ENCODE measurements at places on chromosomes 1 and 21.

DNA sequence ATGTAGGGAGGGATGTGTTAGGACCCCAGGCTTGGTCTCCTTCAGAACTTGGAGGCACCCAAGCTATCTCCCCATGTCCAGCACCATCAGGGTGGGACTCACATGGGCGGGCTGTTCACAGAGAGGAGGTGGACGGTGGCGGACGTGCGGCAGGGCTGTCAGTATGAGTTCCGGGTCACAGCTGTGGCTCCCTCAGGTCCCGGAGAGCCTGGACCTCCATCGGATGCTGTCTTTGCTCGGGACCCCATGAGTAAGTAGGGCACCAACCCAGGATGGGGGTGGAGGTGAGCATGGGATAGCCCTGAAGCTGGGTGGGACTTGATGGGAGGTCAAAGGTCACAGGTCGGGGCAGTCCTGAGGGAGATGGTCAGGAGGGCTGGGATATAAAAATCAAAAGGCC, 27.8 kb downstream of the IGFN1 start:
- DNase-seq = no peak

- no peak for DNase-seq
Measured at GRCh38 chr1:54016343-54017282, 1.4 kb downstream of the LDLRAD1 start.

DNA sequence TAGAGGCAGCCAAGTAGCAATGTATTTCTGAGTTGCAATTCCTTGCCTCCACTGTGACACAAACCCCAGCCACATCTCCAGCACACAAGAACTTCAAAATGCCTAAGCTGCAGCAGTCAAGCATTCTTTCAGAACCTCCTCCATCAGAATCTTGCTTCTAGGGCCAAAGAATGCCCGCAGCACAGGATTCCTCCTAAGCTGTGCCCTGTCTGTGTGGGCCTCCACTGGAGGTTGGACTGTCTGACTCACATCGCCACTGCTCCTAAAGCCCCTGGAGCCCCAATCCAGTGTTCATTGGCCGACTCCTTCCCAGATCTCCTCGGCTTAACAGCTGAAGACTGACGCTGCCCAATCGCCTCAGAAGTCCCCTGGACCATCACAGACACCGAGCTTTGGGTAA, 43.2 kb upstream of the SERTAD4 start:
- no peak for DNase-seq

GRCh38 chr1:214101246-214101645, 113.5 kb downstream of the PROX1 start:
- DNase-seq = no peak

- peak; percentile 28 for DNase-seq
Measured at GRCh38 chr1:76330991-76331603, 256.6 kb downstream of the ST6GALNAC3 start.

DNA sequence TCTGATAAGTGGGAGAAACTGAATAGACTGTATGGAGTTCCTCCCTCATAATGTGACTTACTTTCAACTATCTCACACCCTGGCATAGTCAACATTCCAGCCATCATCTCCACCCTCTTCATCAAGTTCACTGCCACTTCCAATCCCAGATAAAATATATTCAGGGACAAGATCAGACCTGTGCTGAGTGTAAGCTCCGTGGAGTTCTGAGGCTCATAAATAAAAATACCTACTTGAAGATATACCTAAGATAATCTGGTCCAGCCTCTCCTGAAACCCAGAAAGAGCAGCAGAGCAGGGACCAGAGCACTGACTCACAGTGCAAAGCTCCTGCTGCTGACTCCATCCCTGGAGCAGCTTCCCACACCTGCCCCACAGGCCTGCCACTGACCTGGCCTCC, 1.7 kb upstream of the LCE7A start:
- DNase-seq = no peak

- DNase-seq = peak; percentile 22
Measured at GRCh38 chr1:231590453-231591198, 36.0 kb upstream of the DISC1 start.

DNA sequence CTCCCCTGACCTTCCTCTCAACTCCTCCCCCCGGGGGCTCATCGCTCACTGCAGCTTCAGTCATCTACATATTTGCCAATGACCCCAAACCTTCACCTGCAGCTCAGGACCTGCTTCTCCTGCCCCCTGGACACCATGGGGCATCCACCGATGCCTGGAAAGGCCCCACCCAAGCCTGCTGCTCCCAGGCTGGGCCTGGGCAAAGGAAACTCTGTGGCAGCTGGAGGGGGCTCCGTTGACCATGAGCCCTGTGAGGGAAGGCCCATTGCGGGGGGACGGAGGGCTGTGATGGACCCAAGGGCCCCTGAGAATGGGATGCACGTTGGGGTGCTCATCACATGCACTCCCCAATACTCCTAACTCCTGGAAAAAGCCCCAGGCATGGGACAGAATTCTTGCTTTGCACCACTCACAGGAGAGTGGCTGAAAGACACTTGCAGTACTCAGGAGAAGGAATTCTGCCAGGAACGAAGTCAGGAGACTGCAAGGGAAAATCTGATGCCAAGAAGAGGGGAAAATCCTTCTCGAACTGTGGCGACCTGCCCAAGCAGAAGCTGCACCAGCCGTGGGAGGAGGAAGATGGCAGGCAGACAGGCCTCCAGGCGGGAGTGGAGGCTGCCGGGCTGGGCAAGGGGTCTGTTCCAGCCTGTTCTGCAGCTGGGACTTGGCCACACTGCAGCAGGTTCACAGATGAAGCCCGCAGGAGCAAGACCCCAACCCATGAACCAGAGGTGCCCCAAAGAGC, 18.4 kb downstream of the MATN1 start:
- no peak for DNase-seq

DNA sequence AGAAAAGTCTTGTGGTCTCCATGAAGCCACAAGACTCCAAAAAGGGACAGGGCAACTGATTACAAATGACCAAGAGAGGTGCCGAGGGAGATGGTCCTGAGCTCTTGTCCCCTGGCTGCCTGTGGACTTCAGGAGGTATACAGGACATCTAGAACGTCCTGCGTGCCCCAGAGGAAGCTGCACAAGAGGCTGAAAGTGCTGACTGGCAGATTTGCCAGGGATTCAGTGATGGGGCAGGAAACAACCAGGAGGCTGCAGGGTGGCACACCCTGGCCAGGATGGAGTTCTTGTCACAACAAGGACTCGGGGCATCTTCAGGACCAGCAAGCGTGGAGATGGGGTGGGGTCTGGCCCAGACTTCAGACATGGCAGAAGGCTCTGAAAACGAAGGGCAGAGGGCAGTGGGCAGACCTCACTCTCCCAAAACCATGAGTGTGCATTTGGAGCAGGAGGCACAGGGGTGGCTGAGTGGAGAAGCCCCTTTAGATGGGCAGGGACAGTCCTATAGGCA, 13.4 kb upstream of the PKP1 start:
- no peak for DNase-seq

DNA sequence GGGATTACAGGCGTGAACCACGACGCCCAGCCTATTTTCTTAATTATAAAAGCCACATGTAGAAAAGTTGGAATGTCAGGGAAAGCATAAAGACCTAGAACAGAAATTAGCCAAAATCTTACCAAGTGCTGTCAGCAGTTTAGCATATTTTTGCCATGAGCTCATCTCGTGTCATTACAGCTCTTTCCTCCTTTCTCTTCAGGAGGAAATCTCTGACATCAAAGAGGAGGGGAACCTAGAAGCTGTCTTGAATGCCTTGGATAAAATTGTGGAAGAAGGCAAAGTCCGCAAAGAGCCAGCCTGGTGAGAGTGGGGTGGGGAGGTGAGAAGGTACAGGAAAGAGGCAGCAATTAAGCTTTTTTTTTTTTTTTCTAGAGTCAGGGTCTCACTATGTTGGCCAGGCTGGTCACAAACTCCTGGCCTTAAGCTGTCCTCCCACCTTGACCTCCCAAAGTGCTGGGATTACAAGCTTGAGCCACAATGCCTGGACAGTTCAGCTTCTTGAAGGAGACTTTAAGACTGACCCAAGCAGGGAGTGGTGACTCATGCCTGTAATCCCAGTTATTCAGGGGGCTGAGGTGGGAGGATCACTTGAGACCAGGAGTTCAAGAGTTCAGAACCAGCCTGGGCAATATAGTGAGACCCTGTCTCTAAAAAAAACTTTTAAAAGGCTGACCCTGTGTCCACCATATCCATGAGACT, 8.4 kb upstream of the BGLAP start:
- DNase-seq = no peak

DNA sequence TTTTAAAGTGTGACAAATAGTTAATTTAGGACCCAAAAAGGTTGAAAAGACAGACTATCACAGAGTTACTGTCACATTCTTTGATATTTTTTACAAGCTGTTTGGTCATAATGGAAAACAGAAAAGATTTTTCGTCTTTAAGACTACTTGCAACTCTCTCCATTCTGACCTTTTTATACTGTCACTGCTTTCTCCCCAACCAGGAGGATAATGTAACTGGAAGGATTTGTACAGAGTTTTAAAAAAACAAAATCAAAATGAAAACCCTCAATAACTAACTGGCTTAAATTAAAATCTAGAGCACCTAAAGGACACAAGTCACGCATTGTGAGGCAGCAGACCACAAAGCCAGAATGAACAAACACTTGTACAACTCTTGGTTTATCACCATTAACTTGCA, 257.7 kb downstream of the FAF1 start:
- no peak for DNase-seq

DNA sequence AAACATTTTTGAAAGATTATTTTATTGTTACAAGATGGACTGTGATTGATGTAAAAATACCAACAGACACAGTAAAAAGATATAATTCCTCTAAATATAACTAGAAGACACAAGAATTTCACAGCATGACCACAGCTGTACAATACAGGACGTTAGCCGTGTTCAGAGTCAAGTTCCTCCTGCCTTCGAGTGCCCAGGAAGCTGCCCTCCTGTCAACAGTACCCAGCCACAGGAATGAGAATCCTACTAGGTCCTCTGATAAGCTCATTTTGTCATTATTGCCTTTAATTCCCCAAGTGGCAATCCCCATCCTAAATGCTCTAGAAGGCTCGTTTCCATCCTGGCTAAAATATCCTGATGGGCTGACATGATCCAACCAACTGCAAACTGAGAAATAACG, 16.4 kb upstream of the CAPN2 start:
- DNase-seq = no peak

GRCh38 chr1:233639611-233640010, 25.7 kb downstream of the KCNK1 start:
- no peak for DNase-seq

- no peak for DNase-seq
Measured at GRCh38 chr21:41328660-41329607, 12.3 kb downstream of the FAM3B start.

- no peak for DNase-seq
Measured at GRCh38 chr1:19220991-19221390, 10.9 kb upstream of the UBR4 start.

DNA sequence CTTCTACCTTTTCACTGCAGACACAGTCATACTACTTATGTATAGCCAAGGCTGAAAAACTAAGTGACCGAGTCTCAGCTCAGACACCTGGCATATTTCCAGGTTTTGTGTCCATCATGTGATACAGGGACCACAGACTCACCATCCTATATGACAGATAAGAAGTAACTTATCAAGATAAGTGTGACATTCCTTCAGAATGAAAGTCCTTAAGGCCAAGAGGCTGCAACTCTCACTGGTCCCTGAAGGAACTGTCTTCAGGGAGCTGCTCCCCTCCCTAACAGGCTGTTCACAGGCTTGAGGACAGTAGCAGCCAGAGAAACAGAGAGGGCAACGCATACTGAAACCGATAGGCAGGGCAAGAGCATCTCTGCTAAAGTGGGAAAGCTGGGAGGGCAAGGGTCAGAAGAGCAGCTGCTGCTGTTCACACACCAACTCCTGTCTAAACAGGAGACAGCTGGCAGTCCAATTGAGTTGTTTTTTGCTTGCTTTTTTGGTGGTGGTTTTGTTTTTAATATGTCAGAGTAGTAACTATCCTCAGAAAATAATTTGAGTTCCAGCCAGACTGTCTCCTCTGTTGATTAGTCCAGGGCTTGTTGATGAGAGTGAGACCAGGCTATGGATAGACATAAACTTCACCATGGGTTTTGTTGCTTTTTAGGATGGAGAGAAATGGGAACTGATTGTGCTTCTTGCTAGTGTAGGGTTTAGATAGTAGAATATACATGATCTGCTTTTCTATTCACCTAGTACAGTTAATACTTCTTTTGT, 67.7 kb downstream of the MACF1 start:
- DNase-seq = no peak

DNA sequence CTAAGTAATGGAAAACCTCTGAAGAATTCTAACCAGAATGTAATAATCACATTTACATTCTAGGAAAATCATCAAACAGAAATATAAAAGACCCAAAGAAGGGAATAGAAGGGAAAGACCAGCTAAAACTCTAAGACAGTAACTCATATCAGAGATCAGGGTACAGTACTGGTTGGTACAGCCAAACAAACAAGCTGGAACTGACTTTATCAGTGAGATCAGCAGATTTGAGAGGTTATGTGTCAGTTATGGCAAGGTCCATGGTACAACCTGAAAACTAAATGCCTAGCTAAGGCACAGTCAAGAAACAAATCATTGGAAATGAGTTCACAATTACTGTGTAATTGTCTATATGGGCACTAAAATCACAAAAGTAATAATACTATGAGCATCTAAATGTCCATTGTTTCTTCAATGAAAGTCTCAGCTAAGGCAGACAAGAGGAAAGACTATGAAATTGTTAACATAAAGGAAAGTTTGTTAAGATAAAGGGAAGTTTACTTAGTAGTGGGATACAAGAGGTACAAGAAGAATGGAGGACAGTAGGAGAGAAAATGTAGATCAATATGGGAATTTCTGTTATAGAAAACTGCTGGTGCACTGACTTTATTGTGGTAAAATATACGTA, 75.8 kb downstream of the TRIM33 start:
- DNase-seq = no peak

DNA sequence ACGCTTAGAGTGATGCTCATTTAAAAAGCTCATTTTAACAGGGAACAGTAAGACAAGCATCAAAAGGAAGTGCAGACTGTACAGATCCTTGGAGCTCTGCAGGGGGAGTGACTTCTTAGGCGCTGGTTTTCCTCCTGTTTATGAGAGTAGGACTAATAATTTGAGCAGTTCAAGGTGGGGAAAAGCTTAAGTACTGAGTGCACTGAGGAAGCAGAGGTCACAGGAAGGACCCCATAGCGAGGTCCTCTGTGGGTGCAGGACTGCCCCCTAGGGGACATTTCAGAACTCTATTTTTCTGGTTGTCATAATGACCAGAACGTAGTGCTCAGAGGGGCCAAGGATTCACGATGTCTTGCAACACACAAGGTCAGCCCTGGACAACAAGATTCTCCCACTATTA, 112.1 kb downstream of the HLCS start:
- DNase-seq = peak; percentile 11

- DNase-seq = no peak
Measured at GRCh38 chr1:226349081-226349480, 40.1 kb upstream of the LIN9 start.

GRCh38 chr1:9440763-9441194, 98.5 kb upstream of the SLC25A33 start:
- DNase-seq = no peak
